ENCODE measurements at places on chromosomes 4 and X.

GRCh38 chrX:10052906-10053625 is 85.9 kb downstream of the CLDN34 start:
- DNase-seq = no peak

DNA sequence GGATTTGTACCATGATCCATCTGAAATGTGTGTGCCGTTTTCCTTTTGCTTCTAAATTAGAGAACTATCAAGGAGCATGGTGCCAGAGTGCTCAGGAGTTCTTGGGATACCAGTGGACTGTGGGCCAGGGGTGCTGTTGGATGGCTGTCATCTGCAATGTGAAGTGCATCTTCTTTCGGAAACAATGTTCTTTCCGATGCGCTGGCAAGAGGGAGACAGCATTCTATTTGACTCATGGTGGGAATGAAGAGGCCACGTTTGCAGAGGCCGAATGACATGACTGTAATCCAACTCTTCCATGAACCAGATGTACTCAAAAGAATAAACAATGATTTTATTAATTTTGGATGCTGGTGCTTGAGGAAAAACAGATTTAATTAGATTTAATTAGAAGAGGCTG is 45.5 kb downstream of the SORCS2 start:
- no peak for DNase-seq

GRCh38 chrX:70969635-70970481 is 39.0 kb upstream of the SLC7A3 start:
- DNase-seq = no peak

DNA sequence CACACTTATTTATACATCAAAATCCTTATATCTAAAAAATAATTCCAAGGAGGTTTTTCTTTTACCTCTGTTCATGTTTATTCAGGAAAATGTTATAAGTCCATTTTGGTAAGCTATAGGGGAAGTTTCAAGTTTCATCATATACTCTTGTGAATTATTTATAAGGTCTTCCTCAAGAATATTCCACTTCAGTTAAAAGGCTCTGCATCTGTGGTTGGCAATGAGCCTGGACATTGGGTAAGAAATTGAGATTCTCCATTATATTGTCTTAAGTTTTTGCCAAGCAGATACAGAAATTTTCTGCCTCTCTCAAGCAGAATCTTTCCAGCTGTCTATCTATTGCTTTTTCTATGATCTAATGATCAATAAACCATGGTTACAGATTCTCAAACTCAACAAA is 641.9 kb downstream of the NLGN4X start:
- no peak for DNase-seq

DNA sequence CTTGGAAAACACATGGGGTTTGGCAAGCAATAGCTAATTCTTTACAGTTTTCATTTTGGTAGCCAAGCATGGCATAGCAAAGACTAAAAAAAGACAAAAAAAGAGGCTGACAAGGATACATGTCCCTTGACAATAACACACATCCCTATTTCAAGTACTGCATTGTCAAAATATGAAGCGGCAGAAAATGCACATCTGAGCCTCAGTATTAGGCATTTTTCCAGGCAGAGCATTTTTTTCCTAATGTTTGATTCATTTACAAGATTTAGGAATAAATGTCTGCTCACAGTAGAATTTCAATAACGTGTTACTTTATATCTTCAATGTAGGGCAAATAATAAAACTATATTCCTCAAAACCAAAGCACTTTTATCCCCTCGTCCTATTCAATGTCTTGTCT is 216.3 kb upstream of the PCDH18 start:
- no peak for DNase-seq

DNA sequence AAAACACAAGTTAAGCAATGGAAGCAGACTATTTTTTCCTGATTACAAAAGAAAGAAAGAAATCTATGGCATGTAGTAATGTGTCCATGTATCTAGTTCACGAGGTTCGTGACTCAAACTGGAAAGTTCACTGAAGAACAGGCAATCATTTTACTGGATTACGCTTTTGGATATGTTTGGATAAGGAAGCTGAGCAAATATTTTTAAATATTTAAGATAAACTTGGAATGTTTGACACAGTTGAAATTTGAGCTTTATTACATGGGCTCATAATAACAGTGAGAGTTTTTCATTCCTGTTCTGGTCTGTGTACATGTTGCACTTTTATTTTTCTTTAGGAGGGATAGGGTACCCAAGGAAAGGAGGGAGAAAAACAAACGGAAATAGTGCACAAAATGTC is 244.2 kb upstream of the GK2 start:
- DNase-seq = no peak

DNA sequence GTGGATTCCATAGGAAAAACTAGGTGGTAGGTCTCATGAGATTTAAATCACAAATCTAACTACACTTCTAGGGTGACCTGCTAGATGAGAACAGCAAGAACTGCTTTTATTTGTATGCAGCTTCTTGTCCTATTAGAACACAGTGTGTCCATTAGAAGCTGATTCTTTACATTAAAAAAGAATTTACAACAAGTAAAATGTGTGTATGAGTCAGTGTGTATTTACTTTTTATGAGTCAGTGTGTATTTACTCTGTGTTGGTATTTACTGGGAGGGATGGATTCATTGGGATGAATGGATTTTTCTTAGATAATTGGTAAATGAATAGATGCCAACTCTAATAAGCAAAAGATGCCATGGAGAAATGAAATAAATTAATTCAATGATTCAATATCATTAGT is 40.6 kb upstream of the XPNPEP2 start:
- no peak for DNase-seq

DNA sequence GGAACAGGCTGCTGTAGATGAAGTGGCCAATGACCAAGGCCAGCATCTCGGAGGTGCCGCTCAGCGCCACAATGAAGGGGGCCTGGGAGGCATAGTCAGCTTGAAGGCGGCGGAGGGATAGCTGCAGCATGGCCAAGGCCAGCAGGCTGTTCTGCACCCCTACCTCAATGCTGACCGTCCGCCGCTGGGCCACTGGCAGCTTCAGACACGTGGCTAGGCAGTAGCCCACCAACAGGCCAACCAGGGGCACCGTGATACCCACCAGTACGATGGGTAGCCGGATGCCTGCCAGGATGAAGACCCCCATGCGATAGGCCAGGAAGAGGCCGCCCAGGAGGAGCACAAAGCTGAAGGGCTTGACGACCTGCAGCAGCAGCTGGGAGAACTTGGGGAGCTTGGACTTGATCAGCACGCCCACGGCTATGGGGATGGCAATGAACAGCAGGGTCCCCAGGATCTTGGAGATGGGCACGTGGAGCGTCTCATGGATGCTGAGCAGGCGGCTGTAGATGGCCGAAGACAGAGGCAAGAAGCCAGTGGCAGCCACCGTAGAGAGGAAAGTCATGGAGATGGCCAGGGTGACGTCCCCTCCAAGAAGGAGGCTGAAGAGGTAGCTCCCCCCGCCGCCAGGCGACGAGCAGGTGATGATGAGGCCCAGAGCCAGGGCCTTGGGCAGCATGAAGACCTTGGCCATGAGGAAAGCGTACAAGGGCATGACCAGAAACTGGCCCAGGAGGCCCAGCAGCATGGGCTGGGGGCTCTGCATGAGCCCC is 1.3 kb upstream of the UBL4A start:
- DNase-seq = no peak

- DNase-seq = no peak
Observed at GRCh38 chr4:145168581-145169187, 11.7 kb downstream of the OTUD4 start.

- no peak for DNase-seq
Observed at GRCh38 chrX:38989076-38989475, 187.8 kb downstream of the MID1IP1 start.
